ENCODE measurements at places on chromosomes 12 and 14.

DNA sequence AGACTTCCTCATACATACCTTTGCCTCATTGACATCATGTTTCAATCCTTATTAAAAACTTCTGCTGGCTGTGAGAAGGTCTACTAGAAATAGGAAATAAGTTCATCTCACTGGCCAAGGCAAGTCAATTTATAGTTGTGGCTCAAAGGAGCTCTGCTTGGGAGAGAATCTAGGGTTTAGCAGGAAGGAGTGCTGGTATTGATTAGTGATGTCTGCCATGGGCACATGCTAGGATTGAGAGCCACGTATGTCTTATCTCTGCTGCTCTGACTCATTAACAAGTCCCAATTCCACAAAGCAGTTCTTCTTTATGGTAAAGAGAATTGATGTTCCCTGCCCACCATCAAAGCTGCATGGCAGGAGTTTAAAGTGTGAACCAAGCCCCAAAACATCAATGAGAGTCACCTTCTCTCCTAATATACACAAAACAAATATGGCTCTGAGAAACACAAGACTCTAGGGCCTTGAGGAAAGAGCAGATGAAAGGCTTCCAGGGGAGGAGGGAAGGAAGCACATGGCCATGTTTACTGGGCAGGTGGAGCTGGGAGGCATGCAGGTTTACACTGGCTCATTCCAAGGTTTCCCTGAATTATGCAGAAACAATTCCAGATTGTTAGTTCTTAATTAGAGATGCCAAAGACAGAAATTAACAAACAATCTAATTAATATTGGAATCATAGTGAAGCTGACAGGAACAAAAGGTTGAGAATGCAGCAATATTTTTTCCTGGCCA is 931.9 kb upstream of the TMEM132C start:
- DNase-seq = no peak

DNA sequence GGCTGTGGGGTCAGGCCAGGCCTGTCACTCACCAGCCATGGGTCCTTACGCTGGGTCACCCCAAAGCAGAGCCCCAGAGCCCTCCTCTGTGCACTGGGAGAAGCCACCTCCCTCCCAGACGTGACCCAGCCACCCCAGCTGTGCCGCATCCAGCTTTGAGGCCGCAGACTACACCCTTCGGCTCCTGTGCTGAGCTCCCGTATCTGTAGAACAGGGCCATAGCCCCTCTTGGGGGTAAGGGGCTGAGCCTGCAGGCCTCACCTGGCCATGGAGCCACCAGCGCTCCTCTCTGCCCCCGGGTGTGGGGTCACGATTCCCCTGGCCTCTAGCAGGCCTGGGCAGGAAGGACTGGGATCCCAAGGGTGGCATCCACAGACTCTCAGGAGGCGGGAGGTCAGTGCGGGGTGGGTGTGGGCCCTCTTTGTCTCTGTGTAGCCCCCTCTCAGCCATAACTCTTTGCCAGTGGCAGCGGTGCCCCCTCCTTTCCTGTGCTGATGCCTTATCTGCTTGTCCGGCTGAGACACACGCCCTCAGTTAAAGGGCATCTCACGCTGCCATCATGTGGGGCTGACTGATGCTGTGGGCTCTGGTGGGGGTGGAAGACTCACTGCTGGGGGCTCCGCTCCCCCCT is 16.3 kb downstream of the ASPG start:
- no peak for DNase-seq

GRCh38 chr12:122866950-122867607 is 28.8 kb downstream of the VPS37B start:
- DNase-seq = no peak

DNA sequence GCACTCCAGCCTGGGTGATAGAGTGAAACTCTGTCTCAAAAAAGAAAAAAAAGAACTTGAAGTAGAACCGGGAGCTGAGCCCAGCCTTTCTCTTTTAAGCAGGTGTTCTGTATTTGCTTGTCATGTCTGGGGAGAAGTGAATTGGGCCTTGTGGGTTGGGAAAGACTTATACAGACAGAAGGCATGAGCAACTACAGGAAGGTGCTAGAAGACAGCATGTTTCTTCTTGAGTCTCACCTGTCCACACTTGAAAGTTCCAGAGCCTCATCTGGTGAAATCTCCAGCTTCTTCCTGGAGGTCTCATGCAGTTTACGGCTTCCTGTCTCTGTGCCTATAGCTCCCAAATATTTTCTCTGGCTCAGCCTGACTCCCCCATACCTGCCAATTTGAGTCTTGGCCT is 2.5 kb downstream of the PGAM5 start:
- DNase-seq = no peak

DNA sequence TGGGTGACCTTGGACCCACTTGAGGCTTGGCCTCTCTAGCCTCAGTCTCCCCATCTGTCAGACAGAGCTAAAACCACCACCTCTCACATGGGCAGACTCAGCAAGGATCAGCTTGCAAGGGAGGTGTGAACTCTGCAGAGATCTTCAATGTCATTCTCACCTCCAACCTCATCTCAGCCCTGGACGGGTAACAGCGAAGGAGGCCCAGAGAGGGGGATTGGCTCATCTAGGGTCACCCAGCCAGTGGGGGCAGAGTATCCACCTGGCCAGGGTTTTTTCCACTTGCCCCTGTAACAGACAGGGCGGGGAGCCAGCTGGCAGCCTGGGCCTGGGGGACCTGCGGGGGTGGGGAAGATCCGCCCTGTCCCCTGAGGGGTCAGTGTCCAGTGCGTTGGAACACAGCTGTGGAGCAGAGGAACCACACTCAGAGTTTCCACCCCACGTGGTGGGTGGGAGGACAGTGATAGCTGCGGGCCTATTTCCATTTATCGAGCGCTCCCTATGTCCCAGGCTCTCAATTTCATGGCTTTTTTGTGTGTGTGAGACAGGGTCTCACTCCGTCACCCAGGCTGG is 27.4 kb downstream of the DTX1 start:
- DNase-seq = no peak
